ENCODE measurements at places on chromosomes 11 and 22.
A peak's percentile ranks its signal among the peaks of the same experiment; 100 is the strongest.

DNA sequence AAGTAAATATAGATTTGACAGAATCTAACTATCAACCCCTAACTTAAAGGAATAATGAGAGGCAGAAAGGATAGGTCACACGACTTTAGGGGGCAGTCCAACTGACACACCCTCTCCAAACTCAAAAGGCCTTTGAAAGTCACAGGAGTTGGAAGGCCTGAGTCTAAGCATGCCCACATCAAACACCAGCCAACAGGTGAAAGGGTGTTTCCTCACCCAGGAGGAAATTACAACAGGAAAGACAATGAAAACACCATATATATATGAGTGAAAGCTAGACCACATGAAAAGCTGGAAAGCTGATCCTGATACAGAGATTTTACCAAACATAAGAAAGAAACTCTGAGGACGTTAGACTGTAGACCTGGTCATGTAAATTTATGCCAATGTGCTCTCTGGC is 10.5 kb upstream of the DEPDC7 start:
- DNase-seq, result no peak

DNA sequence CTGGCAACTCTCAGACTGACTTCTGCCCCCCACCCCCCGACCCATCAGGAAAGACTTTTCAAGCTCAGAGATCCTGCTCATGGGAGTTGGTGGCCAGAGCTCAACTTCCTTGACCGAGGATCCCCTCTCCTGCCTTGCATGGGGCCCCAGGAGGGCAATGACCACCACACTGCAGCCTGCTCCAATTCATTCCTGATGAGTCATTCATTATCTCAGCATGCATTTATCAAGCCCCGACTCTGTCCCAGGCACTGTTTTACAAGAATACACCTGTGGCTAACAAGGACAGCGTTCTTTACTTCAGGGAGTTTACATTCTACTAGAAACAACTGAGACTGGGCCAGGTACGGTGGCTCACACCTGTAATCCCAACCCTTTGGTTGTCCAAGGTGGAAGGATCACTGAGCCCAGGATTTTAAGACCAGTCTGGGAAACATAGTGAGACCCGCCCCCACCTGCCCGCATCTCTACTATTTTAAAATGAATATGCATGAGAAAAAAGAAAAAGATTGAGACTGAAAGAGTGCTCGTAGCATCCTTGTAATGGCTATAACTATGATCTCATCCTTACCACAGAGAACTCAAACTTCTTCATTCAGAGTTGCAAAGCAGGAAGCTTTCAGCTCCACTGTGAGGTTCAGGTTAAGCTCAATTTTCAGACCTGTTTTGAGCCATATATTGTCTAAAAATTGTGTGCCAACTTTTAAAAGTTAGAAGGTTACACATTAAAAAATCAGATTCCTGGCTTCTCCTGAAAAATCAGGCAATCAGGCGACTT is 60.4 kb downstream of the FEZ1 start:
- DNase-seq, result no peak

- peak; percentile 53 for DNase-seq
Measured at GRCh38 chr22:48976556-48977535, 850.8 kb downstream of the BRD1 start.

- DNase-seq, result no peak
Measured at GRCh38 chr22:48897645-48898370, 929.9 kb downstream of the BRD1 start.

GRCh38 chr11:38131535-38131934 is 1533.5 kb upstream of the RAG2 start:
- DNase-seq, result no peak

DNA sequence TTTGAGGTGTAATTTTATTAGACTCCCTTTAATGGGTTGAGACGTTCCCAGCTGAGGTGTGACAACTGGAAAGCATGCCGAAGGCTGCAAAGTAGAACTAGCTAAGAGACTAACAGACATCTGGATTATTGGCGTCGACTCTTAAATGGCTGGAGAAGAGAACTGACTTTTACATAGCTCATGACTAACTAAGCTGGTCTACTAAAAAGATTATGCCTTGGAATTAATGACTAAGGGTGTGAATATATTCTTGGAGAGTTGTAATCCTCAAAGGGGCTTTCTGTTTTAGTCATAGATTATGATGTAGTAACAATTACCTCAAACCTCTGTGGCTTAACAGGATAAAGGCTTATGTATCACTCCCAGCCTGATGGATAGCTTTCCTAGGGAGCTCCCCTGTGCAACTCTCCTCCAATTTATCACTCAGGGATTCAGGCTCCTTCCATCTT is 39.5 kb upstream of the SLC5A12 start:
- no peak for DNase-seq

DNA sequence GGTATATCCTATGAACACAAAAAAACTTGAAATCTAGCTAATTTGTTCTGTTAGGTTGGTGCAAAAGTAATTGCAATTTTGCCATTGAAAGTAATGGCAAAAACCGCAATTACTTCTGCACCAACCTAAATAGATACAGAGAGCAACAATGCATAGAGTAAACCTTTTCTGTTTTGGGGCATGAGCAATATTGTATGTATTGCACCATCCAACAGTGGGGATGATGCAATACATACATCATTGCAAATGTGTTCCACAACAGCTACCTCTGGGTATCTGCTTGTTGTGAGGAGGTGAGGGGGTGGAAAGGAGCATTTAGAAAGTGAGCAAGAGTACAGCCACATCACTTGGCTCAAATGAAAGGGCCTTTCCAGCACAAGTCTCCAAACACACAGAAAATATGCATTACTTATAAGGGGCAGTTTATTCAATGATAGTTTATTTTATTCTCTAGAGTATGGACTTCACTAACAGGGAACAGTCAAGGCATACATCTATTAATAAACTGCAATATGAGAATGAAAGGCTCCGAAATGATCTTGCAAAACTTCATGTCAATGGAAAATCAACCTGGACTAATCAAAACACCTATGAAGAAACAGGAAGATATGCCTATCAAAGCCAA is 77.3 kb downstream of the DEUP1 start:
- DNase-seq, result no peak

- DNase-seq, result no peak
Measured at GRCh38 chr11:19821412-19821875, 108.8 kb downstream of the NAV2 start.

DNA sequence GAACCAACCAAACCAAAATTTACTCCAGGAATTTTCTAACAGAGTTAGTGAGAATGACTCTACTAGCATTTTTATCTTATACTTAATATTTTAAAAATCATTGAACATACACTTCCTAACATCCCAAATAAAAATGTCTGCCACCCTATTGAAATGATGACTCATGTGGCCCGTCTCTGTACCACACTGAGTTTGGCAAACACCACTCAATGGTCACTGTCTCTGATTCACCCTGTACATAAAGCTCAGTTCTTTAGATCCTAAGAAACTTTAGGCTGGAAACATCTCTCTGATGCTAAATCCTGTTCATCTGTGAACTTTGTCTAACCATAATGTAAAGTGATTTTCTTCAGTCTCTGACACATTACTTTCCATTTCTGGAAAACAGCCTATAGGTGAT is 182.0 kb downstream of the CWF19L2 start:
- DNase-seq, result no peak

DNA sequence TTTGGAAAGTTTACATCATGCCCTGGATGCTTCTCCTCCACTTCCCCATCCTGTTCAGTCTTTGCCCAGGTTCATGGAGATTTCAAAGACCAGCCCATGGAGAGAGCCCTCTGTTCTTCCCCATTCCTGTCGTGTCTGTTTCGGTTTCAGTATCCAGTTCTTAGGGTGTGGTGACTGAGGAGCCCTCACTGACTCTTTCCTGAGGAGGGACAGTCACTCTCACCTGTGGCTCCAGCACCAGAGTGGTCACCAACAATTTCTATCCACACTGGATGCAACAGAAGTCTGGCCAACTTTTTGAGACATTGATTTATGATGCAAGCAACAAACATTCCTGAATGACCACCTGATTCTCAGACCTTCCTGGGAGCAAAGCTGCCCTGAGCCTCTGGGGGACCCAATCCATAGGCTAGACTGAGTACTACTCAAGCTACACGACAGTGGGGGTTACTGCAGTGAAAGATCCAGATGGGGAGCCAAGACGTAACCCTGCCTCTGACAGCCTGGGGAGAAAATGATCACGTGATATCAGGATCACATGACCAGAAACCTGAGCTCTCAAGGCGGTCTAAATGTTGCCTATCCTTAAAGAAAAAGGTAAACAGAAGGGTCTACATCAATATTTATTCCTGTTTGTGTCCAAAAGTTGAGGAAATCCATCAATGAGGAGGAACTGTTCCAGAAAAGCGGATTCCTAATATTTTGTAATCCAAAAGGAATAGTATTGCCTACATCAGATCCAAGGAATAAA is 76.2 kb upstream of the VPREB1 start:
- no peak for DNase-seq

GRCh38 chr11:12728417-12728816 is 54.2 kb downstream of the TEAD1 start:
- no peak for DNase-seq

- no peak for DNase-seq
Measured at GRCh38 chr11:11641581-11641980, 19.8 kb upstream of the GALNT18 start.

- no peak for DNase-seq
Measured at GRCh38 chr11:44404301-44404700, 94.4 kb upstream of the ALX4 start.

GRCh38 chr11:47216121-47216798 is 1.5 kb downstream of the DDB2 start:
- peak; percentile 82 for DNase-seq

DNA sequence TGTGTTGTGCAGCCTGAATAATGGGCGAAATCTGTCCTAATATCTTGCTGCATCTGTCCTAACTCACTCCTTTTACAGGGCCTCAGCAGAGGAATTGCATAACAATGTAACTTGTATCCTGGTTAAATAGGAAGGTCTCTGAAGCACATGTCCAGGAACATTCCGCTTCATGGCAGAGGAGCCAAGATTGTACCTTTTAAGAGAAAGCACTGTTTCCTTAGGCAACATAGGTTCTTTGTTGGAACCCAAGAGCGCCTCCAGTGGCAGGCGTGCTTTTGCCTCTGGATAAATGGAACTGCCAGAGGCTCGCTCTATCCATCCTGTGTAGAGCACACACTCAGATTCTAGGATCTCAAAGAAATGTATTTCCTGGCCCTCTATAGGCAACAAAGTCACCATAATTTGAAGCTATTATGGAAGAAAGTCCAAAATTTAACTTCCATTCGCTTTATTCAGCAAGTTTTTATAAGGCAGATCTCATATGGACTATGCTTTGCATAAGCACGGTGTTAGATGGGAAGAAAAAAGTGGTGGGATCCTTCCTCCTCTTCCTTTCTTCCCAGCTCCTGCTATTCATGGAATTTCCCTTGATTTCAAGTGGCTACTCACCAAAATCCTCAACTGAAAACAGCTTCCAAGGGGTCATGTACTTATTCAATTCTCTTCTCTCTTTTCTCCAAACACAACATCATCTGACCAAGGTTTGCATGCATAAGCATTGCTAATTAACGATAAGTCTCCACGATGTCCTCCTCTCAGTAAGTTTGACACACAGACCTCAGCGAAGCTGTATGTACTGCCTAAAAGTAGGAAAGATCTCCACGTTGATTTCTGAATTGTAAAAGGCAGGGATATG is at the start of gene BLID:
TSS of gene BLID (minus strand) at position 692 of the 856 bp plus-strand sequence. CDS start at position 399, 293 bp downstream.
- no peak for DNase-seq

- DNase-seq, result no peak
Measured at GRCh38 chr22:27493796-27494195, 307.8 kb downstream of the MN1 start.

DNA sequence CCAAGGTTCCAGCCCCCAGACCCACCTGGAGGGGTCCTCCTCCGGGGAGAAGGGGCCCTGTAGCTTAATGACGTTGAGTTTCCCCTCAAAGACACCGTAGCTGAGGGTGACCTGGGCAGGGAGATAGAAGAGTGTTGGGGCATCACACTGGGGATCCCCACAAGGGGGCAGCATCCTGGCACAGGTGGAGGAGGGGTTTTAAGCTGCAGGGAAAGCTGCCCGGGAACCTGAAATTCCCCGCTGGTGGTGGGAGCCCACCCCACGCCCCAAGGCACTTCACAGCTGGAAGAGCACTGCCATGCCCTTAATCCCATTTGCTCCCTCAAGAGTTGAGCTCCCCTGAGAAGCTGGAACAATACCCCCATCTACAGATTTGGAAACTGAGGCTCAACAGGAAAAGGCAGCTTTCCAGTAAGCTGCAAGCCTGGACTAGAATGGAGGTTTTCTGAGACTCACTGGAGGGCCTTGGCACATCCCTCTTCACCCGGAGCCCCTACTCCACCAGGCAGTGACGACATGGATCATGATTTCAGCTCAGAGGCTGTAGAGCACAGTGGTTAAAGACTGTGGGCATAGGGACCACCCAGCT is 13.7 kb downstream of the MFNG start:
- peak; percentile 46 for DNase-seq

DNA sequence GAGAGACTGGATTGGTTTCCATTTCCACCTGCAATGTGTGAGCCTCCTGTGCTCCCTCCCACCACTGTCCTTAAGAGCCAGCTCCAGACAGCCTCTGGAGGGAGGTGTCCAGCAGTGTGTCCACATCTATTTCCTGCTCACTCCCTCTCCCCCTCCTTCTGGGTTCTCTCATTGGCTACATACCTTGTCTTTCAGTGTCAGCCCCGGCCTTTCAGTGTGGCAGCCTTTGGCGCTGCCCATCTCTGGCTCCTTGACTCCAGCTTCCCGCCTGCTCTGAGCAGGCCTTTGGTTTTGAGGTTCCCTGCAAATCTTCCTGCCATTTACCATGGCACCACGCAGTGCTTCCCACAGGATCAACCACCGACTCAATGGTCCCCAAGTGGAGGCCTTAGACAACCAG is 19.0 kb upstream of the PTPRJ start:
- DNase-seq, result no peak

- DNase-seq, result no peak
Measured at GRCh38 chr22:45709866-45710265, 38.2 kb downstream of the ATXN10 start.

DNA sequence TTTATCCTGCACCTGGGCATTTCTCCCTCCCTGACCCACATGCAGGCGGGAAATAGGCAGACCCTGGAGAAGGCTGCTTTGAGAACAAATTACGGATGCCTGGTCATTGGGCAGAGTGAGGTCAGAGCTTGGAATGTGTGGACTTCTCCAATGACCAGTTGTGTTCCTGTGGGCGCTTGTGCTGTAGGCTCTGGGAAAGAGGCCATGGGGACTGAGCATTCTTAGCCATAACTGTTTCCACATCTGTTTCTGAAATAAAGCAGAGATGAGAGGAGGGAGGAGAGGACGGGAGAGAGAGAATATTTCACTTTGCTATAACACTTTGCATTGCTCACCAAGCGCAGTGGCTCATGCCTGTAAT is 11.2 kb upstream of the TMEM184B start:
- peak; percentile 45 for DNase-seq

Measured in kidney (tissue), 22 donors.